ENCODE measurements at places on chromosomes 7 and 10. TPM values are rescaled to one million over a fixed set of nuclear protein-coding genes. Genes with fewer than 3 reads are reported as not detected.
A peak's percentile ranks its signal among the peaks of the same experiment; 100 is the strongest.

The GHRHR gene
- not detected for total RNA-seq

GRCh38 chr10:31321396-31321941 lies 2.5 kb downstream of the ZEB1 start:
- peak; percentile 48 for DNase-seq

GRCh38 chr7:156515911-156516790 lies 124.4 kb upstream of the RNF32 start:
- DNase-seq, result no peak

GRCh38 chr10:130994845-130995244 lies 316.7 kb downstream of the TCERG1L start:
- no peak for DNase-seq

The CFAP69 gene
- total RNA-seq, result 6.4 TPM

- DNase-seq, result no peak
Measured at GRCh38 chr10:29883231-29883630, 176.2 kb downstream of the JCAD start.

The MYL10 gene
- total RNA-seq, result not detected

GRCh38 chr7:39890411-39890810 lies 59.6 kb upstream of the CDK13 start:
- no peak for DNase-seq

DNA sequence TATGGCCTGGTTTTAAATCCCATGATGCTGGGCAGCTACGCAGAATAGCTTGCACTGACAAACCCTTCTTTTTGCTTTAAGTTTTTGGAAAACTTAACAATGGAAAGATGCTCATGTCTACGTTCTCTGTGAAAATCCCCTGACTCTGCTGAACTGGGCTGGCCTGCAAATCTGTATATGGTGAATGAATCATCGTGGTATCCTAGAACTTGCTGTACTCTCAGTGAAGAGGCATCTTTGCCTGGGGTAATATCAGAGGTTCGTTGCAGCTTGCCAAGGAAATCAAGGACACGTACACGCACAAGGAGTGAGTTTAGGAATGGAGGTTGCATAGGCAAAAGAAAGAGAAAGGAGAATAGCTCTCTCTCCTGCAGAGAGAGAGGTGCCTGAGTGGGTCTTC lies 382.0 kb upstream of the ADARB2 start:
- no peak for DNase-seq

Data from fibroblast of the aortic adventitia (primary cell).